T-helper 2 cell treated with Interferon-gamma antibody and Interleukin-4, amounts not matched to agents 5 μg/mL and 100 μg/mL, for 36 hours (primary cell): ENCODE measurements at places on chromosomes 16 and 17.
A peak's percentile ranks its signal among the peaks of the same experiment; 100 is the strongest.

- no peak for DNase-seq
Measured at GRCh38 chr17:75622076-75622475, 11.2 kb upstream of the SMIM5 start.

- no peak for DNase-seq
Measured at GRCh38 chr16:81293909-81294802, 20.6 kb upstream of the GAN start.

DNA sequence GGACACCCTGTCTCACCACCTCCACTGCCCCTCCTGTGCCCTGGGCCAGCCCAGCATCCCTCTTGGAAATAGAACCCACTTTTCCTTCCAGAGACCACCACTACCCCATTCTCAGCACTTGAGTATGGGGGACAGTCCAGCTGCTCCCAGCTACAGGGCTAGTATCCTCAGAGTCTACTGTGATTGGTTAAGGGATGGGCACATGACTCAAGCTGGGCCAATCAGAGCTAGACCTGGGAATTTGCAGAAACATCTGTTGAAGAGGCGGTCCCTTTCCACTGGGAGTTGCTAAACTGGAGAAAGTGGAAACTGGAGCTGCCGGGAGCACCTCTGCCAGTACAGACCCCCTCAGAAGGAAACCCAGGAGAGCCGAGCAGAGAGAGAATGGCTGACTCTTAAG, 156.6 kb downstream of the GSG1L start:
- DNase-seq, result no peak

- no peak for DNase-seq
Measured at GRCh38 chr16:50797456-50797855, 55.6 kb downstream of the CYLD start.

- DNase-seq, result no peak
Measured at GRCh38 chr16:53991754-53992378, 287.9 kb downstream of the FTO start.

GRCh38 chr17:37743875-37744632, 805 bp downstream of the HNF1B start:
- DNase-seq, result no peak

DNA sequence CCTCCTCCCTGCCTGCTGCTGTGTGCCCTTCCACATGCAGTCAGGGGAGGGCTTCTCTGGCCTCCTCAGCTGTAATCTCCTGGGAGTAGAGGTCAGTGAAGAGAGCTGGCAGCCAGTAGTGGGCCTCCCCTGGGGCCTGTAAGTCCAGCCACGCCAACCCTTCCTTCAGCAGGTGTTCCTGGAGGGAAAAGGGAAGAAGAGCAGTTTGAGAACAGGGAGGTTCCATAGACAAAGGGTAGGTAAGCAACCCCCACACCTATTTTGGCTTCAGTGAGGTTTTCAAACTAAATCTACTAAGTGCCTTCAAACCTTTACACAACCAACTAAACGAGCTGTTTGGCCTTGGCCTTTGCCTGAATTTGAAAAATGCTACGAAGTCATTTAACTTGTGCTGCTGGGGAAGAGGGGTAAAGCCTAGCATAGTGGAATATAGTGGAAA, 14.2 kb downstream of the SNF8 start:
- DNase-seq, result no peak

DNA sequence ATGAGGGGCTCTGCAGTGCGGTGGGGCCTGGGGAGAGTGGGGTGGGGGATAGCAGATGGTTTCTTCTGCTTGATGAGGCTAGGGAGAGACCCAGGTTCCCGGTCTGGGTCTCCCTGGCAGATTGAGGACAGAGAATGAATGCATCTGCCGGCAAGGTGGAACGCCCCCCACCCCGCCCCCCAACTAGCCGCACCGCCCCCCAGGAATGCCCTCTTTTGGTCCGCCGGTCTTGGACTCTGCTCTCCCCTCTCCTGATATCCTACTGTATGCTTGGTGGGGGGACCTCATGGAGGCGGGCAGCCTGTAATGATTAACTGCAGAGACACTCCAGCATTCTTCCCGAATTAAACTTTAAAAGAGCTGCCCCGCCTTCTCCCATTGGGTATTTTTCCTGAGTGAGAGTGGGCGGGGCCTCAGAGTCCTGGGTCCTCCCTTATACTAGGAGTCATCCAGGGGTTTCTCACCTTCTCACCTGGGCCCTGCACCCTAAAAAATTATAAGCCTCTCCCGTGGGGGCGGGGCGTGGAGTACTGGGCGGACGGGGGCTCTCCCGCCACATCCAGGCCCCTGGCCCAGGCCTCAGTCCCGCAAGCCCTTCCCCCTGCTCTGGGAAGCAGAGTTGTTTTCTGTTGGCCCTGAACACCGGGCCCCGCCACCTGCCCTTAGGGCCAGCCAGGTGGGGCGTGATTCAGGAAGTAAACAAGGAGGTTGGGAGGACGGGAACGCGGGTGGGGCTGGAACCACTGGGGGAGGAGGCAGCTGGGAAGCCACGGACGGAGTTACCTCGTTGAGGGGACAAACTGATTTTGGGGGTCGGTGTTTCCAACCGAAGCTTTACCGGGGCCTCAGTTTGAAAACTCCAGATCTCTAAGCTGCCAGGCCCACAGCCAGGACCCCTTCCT, 1.5 kb downstream of the GRB7 start:
- DNase-seq, result no peak

GRCh38 chr17:11404431-11405276, 163.6 kb downstream of the SHISA6 start:
- DNase-seq, result no peak

DNA sequence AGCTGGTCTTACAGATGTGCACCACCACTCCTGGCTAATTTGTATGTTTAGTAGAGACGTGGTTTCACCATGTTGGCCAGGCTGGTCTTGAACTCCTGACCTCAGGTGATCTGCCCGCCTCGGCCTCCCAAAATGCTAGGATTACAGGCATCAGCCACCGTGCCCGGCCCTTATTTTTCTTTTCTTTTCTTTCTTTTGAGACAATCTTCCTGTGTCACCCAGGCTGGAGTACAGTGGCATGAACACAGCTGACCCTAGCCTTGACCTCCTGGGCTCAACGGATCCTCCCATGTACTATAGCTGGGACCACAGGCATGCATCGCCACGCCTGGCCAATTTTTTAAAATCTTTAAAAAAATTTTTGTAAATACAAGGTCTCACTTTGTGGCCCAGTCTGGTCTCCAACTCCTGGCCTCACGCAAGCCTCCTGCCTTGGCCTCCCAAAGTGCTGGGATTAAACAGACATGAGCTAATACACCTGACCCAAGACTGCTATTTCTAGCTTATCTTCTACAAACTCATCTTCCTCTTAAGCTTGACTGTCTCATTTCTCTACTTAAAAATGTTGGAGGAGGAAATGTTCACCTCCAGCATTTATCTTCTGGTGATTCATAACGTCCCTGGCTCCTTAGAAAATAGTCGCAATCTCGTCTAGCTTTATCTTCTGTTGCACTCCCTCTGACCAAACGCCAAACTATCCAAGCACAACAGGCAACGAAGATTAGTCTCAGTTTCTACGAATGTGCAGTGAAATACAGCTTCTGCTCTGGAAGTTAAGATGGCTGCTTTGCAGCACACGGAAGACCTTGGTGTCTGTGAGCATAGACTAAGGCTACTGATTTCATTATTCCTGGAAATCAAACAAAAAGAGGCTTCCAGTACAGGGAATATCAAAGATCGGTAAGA, 8.2 kb upstream of the TMEM94 start:
- no peak for DNase-seq

GRCh38 chr17:53996131-53996530, 173.4 kb downstream of the KIF2B start:
- DNase-seq, result no peak

GRCh38 chr17:11935734-11936406, 61.4 kb downstream of the ZNF18 start:
- peak; percentile 4 for DNase-seq

- no peak for DNase-seq
Measured at GRCh38 chr17:38420518-38420917, 7.7 kb upstream of the ARHGAP23 start.

DNA sequence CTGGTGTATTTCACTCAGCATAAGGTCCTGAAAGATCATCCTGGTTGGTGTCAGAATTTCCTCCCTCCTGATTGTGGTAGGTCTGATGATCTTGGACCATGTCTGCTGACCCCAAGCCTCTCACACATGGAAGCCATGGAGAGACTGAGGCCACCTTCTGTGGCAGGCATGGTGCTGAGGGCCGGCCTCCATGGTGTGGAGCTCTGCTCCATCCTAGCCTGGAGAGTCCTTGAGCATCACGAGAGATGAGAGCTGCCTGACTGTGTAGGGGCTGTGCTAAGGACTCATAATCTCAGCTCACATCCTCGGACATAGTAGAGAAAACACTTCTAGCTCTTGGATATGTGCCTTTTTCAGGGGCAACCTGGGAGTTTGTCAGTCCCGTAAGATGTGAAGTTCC, 40.6 kb downstream of the MPRIP start:
- DNase-seq, result no peak

DNA sequence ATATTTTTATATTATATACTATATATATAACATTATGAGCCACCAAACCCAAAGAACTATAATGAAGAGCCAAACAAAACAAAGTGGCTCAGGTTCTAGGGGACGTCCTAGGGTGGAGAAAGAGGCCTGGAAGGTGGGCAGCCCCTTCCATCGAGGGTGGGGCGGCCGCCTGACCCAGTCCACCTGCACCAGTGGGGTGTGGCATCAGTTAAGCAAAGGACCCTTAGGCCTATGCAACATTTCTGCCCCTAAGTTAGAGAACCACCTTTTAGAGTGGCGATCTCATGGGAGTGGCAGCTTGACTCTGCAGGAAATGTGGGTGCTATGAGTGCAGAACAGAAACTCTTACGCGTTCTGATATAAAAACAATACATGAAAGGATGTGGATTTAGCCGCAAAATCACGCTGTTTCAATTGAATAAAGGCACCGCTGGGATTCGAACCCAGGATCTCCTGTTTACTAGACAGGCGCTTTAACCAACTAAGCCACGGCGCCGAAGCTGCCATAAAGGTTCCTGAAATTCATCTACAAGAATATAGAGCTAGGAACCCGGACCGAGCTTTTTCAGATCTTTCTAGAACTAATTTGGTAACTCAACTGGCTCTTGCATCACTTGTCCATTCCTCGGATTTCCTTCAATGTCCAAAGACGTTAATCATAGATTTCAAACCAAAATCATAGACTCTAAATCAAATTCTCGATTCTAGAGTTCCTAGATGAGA, 15.6 kb upstream of the AURKB start:
- peak; percentile 80 for DNase-seq

DNA sequence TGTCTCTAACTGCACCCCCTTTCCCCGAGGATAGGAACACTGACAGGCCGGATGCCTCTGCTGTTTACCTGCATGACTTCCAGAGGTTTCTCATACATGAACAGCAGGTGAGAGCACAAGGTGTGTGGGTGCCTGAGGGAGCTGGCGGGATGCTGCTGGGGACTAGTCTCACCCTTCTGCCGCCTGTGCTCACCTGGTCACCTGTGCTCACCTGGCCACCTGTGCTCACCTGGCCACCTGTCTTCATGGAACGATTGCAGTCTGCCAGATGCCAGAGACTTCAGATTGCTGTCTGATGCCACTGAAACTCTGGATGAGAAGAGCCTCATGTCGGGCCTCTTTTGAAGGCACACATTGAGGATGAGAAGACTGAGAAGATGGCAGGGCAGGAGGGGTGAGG, 104.1 kb downstream of the PLCG2 start:
- DNase-seq, result no peak

- DNase-seq, result no peak
Measured at GRCh38 chr17:57458718-57459285, 202.5 kb downstream of the MSI2 start.

GRCh38 chr17:17191961-17192381, 14.2 kb downstream of the PLD6 start:
- DNase-seq, result no peak

GRCh38 chr17:2172077-2172851, 117.4 kb downstream of the HIC1 start:
- DNase-seq, result no peak

GRCh38 chr16:50678531-50678930, 2.6 kb downstream of the SNX20 start:
- no peak for DNase-seq

- no peak for DNase-seq
Measured at GRCh38 chr16:70784692-70785555, 16.0 kb downstream of the VAC14 start.

DNA sequence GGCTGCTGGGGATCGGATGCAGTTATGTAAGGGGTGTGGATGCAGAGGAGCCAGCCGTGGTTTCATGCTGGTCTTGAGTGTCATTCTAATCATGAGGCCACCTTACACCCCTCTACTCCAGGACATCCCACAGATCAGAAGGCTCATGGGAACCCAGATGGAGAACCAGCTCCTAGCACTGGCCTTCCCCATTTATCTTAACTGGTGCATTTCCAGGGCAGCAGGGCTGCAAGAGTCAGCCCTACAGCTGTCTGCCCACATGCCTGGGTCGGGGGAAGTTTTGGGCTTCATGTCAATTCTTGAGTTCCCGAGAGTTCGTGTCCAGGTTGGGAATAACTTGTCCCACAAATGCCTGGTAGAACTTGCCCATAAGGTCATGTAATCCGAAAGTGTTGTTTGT, 29.1 kb downstream of the RPTOR start:
- no peak for DNase-seq

GRCh38 chr16:86594721-86595120, 16.4 kb downstream of the FOXL1 start:
- DNase-seq, result no peak

- no peak for DNase-seq
Measured at GRCh38 chr16:88784856-88785105, 239 bp downstream of the PIEZO1 start.

DNA sequence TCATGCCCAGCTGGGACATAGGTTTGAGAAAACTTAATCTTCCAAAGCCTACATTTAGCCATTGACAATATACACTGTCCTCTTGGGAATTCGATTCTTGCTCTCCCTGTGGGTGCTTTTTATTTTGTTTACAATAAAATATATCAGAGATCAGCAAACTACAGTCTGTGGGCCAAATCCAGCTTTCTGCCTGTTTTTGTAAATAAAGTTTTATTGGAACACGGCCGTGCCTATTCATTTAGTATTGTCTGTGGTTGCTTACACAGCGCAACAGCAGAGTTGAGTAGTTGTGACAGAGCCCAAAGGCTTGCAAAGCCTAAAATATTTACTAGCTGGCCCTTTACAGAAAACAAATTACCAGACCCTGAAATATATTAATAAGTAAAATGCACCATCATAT, 39.7 kb upstream of the DNAJA2 start:
- DNase-seq, result no peak

DNA sequence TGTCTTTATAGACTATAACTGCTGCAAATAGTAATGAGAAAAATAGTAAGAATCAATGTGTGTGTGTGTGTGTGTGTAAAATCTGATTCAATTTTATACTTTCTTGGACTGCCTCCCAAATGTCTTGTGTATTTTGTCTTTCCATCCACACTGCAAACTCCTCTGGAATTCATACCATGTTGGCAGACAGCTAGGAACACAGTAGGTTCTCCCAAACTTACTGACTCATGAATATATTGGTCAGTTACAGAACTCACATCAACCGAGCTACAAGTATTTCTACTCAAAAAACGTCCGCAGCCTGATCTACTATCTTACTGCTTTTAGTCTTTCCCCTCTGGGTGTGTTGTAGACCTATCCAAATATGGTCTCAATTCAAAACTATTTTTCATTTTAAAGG, 542.7 kb upstream of the PSMD7 start:
- DNase-seq, result no peak

- no peak for DNase-seq
Measured at GRCh38 chr16:50822671-50823070, 80.8 kb downstream of the CYLD start.

GRCh38 chr16:78515421-78515820, 416.0 kb downstream of the WWOX start:
- no peak for DNase-seq

- DNase-seq, result peak; percentile 49
Measured at GRCh38 chr17:68399638-68400403, 57.5 kb downstream of the WIPI1 start.
